ENCODE measurements at places on chromosomes 16 and 17. TPM values are rescaled to one million over a fixed set of nuclear protein-coding genes. Genes with fewer than 3 reads are reported as not detected.

DNA sequence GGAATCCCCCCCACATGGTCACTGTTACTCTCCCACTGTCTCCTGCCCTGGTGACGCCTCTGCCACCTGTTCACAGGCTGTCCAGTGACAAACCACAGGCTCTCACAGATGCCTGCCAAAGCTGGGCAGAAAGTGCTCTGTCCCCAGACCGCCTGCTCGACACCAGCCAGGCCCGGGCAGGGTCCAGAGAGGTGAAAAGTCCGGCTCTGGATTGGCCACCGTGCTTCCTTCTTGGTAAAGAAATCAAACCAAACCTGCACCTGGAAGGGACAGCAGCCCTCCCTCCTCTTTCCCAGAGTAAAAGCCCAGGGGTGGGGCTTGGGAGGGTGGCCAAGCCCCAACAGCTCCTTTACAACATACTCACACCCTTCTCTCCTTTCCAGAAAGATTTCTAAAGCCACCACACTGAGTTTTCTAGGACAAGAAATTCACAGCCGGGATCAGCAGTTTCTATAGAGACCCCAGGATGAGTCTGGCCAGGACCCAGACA lies 6.2 kb downstream of the PCGF2 start:
- no peak for DNase-seq

- DNase-seq, result no peak
Observed at GRCh38 chr16:25143928-25144327, 32.4 kb downstream of the LCMT1 start.

DNA sequence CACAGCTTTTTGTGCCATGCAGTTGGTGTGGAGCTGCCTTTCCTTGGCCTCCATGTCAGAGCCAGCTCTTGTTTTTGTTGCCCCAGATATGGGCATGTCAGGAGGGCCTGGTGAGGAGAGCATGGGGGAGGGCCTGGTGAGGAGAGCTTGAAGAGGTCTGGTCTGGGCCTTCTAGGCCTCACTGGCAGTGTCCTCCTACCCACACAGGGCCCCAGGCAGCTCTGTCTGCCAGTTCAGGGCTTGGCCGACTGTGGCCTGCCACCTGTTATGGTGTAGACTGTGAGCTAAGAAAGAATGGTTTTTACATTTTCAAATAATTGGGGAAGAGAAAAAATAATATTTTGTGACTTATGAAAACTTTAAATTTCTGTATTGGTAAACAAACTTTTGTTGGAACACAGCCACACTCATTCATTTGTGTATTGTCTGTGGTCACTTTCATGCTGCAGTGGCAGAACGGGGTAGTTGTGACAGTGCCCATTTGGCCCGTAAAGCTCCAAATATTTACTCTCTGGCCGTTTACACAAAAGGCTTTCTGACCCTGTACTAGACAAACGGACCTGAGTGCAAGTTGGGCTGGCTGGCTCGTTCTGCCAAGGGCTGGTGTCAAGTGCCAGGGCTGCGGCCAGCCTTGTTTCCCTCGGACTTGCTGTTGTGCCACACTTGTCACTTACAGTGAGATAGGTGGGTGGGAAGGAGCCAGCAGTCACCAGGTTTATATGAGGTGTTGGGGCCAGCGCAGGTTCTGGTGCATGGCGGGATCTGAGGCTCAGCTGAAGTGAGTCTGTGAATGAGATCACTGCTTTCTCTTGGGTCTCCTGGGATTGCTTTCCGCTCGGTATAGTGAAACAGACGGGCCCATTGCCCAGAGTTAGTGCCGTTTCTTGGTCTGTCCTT lies 18.2 kb downstream of the PGS1 start:
- no peak for DNase-seq

DNA sequence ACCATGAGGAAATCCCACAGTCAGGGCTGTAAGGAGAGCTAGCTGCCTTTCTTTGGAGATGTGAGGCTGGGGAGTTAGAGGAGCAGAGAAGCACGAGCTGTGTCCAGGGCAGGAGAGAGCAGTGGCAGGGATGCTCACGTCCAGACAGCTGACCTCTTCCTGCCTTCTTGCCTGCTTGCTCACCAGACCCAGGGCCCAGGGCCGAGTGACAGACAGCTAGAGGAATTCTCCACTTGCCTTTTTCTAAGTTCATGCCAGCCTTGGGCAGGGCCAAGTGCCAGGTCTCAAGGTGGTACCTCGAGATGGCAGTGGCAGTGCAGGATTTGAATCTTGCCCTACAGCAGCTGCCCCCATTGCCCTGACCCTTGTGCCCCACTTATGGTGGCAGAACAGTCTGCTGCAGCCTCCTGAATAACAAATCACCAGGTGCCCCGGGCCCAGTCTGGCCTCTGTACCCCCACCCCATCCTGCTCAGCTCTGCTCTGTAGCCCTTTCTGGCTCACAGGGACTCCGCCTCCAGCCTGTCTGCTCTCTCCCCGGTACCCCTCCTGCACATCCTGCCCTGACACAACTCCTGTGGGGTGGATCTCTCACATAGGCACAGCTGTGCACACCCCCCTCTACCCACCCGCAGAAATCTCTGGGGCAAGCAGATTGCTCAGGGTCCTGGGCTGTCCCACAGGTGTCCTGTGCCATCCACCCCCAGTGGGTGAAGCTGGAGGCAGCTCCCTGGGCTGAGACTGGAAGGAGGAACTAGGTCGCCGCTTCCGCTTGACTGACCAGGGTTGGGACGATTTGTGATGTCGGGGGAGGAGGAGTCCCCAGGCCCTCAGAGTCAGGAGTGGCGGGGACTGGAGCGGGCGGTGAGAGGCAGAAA lies 25.9 kb downstream of the GRIN2C start:
- DNase-seq, result no peak

- DNase-seq, result no peak
Observed at GRCh38 chr17:82000803-82001570, 21.7 kb downstream of the CENPX start.

DNA sequence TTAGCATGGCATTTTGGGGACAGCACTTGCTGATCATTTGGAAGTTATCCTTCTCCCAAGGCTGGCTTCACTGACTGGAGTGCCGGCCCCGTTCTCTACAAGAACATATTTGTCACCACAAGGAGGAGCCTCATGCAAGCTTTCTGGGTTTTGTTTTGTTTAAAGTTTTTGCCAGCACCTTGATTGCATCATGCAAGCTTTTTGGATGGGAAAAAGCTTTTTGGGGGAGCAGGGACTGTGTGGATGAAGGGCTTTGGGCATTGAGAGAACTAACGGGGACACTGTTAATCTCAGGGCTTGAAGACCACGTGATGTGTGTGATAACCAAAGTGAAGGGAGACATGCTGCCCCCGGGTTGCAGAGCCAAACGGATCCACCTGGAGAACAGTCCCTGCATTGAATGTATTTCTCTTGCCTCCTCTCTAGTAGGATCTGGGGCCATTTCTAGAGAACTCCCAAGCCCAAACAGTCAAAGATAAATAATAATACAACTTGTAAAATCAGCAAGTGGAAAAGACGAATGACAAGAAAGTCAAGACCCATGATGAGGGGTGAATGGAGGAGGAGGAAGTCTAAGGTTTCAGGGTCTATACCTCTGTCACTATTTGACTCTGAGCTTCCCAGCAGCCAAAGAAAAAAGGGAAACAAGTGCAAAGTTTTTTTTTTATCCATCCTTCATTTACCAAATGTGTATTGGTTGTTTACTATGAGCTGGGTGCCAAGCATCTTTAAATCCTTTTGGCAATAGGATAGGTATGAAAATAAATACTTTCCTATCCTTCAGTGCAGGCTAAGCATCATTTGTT lies 17.2 kb downstream of the TMEM114 start:
- no peak for DNase-seq

- no peak for DNase-seq
Observed at GRCh38 chr17:5500589-5501391, 14.4 kb downstream of the MIS12 start.

Gene TMEM114
- total RNA-seq, result not detected

Data from vagina (tissue), 2 donors.